ENCODE measurements at places on chromosomes 6 and 20. TPM values are rescaled to one million over a fixed set of nuclear protein-coding genes. Genes with fewer than 3 reads are reported as not detected.
A peak's percentile ranks its signal among the peaks of the same experiment; 100 is the strongest.

Gene USP49
- total RNA-seq: 9.1 TPM

DNA sequence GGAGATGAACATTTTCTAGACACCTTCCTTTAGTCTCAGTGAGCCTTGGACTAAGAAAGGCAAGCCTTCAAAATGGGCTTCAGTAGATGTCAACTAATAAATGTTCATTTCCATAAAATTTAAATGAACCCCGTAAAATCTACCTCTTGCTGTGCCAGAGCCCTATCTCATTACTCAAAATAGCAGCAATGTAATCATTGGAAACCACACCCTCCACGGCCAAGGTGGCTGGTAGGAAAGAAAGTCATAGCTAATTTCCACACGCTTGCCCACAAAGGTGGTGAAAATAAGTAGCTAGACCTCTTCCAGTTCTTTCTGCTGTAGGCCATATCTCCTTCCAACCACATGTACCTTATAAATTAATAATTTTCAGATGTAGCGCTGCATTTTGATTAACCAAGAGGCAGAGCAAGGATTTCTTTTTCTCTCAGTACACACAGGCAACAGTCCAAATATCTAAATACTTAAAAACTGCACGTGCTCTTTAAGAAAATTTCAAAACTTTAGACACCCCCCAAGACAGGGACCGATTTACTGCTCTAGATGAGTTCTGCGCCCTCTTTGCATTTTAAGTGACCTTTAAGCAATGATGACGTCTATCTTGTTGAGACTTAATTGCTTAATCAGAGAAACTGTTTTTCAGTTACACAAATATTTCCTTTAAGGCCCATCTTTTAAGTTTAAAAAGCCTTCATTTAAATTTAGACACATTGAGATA, 290.8 kb downstream of the ZNF217 start:
- no peak for DNase-seq

- DNase-seq: no peak
Observed at GRCh38 chr6:4280707-4281106, 145.3 kb upstream of the ECI2 start.

DNA sequence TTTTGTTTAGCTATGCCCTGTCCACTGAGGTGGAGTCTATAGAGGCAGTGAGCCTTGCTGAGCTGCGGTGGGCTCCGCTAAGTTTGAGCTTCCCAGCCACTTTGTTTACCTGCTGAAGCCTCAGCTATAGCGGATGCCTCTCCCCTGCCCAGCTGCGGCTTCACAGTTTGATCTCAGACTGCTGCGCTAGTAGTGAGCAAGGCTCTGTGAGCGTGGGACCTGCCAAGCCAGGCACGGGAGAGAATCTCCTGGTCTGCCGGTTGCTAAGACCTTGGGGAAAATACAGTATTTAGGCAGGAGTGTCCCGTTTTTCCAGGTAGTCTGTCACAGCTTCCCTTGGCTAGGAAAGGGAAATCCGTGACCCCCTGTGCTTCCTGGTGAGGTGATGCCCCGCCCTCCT, 138.4 kb downstream of the SMAP1 start:
- no peak for DNase-seq

GRCh38 chr6:165707067-165707853, 44.2 kb upstream of the PDE10A start:
- DNase-seq: no peak

DNA sequence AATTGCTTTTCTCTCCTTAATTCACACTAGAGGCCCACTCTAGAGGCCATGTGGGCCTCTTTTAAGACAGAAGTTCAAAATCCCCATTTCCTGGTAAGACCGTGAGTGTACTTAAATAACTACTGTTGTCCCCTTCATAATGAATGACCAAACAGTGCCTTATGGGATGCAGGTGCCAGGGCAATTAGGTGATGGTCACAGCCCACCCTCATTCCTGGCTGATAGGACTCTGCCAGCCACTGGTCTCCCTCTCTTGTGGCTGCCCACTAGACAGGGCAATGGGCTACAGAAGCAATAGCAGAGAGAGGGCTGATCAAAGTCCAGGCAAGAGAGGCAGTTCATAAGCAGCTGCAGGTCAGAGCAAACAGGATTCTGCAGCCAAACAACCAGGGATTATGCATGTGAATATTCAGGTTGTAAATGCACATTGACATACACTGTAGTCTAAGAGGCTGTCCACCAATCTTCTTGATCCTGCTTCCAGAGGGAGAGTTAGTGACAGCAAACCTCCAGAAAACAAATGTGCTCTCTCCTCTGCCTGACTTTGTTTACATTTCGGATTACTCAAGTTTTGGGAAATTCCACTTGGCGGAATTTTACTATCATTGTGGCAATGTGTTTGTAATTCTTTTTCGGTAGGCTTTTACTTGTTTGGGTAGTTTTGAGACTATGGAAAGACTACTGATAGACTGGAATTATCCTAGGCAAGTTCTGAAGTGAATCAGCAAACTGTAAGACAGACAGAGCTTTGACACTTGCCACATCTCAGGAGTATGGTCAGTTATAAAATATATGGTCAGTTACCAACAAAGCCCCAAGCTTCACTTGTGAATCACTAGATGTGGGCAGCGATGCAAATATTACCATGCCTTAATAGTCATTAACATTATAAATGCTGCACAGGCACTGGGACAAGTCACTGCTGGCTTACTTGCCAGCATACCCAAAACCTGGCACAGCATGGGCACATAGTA, 12.8 kb downstream of the PTPRK start:
- DNase-seq: no peak

DNA sequence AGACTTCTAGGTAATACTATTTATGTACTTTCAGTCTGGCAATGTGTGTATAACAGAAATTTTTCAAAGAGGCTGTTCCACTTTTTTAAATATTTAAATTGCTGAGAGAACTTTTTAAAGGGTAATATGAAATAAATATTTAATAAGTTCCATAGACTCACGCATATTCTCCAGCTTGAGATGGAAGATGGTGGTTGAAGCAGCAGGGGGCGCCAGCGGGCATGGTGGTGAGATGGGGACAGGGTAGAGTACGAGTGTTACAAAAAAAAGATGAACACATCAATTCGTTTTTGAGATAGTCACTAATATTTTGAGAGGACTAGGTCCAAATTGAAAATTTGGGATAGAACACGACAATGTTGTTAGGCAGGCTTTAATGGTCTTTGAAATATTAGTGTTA, 68.4 kb downstream of the RSPO3 start:
- DNase-seq: no peak

Gene COL20A1
- total RNA-seq: not detected

- DNase-seq: no peak
Observed at GRCh38 chr6:5565971-5566370, 304.7 kb downstream of the FARS2 start.

Gene MEI4
- total RNA-seq: not detected

Gene HTR1E
- total RNA-seq: not detected

- DNase-seq: no peak
Observed at GRCh38 chr6:44627091-44627882, 239.8 kb downstream of the CDC5L start.

Gene PPIL1
- 18.9 TPM for total RNA-seq

DNA sequence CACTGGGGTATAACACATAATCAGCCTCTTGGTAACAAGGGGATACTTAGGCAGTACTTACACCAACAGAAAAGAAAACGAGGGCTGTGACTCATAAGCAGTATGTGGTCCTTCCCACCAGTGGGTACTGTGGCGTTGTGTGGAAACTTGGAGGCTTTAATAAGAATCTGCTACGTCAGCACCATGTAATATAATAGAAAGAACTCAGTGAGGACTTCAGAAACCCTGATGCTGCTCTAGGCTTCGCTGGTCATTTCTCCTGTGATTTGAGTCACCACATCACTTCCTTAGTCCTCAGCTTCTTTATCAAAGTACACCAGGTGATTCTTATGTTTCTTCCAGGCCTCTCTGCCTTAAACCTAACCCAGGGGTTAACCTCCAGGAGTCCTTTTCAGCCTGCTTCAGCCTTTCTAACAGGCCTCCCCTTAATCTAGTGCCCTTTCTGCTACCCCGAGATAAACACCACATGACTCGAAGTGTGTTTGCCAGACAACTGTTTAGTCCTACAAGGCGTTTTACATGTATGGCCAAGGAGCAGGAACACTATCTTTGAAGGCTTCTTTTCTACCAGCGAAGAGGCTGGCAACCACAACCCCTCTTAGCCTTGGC, 68.5 kb downstream of the FYN start:
- DNase-seq: no peak

DNA sequence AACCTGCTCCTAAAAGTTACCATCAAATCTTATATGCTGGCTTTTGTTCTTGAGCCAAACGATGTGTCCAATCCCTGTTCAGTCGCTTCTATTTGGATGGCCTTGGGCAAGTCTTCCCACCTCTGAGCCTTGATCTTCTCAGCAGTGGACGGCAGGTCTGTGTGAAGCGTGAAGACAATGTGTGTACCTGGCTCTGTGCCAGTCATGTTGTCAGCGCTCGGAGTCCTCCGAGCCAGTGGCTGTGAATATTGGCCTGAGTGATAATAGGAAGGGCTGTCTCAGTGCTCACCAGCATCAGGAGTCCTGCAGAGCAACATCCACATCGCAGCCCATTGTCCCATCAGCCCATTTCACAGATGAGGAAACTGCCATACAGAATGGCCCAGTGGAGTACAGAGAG, 219.0 kb downstream of the CDC5L start:
- DNase-seq: no peak

Gene TGM3
- 27.7 TPM for total RNA-seq

Gene ID4
- 27.7 TPM for total RNA-seq

- no peak for DNase-seq
Observed at GRCh38 chr6:37761554-37762271, 57.8 kb upstream of the ZFAND3 start.

- no peak for DNase-seq
Observed at GRCh38 chr20:39646874-39647413, 684.8 kb downstream of the DHX35 start.

Gene SIRPG
- total RNA-seq: not detected

- no peak for DNase-seq
Observed at GRCh38 chr20:55094353-55094861, 619.0 kb downstream of the DOK5 start.

DNA sequence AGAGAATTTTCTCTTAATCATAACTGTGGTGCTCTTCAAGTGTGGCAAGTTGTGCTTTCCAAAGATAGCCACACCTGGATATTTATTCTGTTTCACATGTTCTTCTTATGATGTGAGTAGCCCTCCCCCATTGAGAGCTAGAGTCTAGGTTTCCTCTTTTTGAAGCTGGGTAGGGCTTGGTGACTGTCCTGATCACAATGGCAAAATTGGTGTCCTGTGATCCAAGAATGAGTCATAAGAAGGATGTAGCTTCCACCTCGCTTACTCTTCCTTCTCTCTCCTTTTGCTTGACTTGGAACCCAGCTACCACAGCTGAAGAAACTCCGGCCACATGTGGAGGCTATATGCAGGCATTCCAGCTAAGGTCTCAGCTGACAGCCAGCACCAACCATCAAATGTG, 7.4 kb upstream of the IGF2R start:
- peak; percentile 47 for DNase-seq

DNA sequence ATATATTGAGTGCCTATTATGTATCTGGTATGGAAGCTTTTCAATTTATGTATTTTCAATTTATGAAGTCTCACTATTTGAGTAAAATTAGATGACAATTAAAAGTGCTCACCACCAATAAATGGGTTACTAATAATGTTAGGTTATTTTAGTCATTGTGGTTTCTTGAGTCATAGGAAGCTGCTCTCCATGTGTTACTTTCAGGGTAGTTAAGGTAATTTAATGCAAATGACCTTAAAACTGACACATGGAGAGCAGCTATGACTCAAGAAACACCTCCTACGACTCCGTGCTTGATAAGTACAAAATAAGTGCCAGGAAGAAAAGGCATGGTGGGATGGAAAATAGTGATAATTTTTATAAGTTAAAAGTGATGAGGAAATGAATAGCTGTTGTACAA, 16.5 kb upstream of the TINAG start:
- no peak for DNase-seq

GRCh38 chr6:92281571-92282076, 1137.7 kb downstream of the EPHA7 start:
- DNase-seq: no peak

DNA sequence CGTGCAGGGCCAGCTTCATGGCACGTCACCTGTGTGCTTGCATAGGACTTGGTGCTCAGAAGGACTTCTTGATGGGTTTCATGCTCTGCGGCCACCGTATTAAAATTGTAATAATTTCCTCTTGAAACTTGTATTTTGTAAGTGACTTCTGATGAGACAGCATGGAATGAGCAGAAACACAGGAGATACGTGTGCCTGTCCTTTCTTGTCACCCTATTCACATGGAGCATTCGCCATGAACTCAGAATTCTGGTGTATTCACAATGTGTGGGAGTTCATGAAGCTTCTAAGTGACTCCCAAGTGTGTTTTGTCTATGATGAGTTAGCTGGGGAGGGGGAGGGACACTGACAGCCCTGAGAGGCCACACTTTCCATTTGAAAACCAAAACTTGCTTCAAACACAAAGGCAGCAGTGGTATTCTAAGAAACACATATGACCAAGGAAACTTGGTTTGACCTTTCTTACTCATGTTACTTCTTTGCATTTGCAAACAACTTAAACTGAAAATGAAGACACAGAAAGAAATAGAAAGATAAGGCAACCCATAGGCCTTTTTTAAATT, 92.1 kb upstream of the NEDD9 start:
- no peak for DNase-seq

GRCh38 chr6:83199863-83200225, 6.7 kb downstream of the RWDD2A start:
- DNase-seq: no peak

Gene CDH4
- 0.25 TPM for total RNA-seq

- no peak for DNase-seq
Observed at GRCh38 chr6:166379103-166379586, 3.6 kb downstream of the MPC1 start.

GRCh38 chr20:59231124-59231804, 67.6 kb downstream of the ZNF831 start:
- no peak for DNase-seq

DNA sequence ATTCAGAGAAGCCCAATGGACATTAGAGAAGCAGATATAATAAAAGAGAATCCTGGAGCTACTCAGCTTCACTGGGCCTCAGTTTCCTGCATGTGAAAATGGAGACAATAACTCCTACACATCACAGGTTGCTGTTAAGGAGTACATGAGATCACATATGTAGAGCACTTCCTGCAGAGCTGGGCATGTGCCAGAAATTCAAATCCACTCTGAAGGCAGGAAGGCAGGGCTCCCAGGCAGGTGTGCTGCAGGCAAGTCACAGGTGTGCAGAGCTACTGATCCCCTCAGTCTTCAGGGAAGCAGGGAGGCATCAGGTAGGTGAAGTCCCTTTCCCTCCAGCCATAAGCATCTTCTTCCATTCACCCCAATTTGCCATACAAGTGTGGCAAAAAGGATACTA, 48.0 kb downstream of the DST start:
- DNase-seq: no peak

DNA sequence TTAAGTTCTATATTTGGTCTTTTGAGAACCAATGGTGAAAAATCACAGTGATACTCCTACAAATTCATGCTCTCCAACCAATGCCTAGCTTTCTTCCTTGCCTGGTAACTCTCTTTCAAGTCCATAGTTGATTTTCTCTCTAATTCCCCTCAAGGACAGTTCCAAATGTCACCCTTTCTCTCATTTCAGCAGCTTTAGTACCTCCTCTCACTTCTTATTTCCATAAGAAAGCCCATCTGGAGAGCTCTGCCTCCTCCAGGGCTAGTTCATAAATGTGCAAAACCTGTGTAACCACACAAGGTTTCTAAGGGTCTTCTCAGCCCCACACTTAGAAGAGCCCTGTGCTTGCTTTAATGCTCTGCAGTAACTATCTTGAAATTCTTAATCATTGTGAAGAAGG, 155.4 kb upstream of the PLCB4 start:
- DNase-seq: no peak

Measured in vagina (tissue), 2 donors.